GM12878 (cell line): ENCODE measurements at places on chromosomes 2 and 18. TPM values are rescaled to one million over a fixed set of nuclear protein-coding genes. Genes with fewer than 3 reads are reported as not detected.

The APCDD1 gene
- polyA plus RNA-seq = not detected in 2 replicates

The EFEMP1 gene
- polyA plus RNA-seq = 0.33 and 0.37 TPM in 2 replicates

The LAMA3 gene
- polyA plus RNA-seq = 4.0 and 6.3 TPM in 2 replicates

The LRP2 gene
- polyA plus RNA-seq = not detected in 2 replicates

The MYO5B gene
- 2.0 and 2.6 TPM in 2 replicates for polyA plus RNA-seq

The SRD5A2 gene
- polyA plus RNA-seq = not detected in 2 replicates

The SKA1 gene
- polyA plus RNA-seq = 27.3 and 31.9 TPM in 2 replicates

GRCh38 chr2:54572262-54572635 lies 116.1 kb downstream of the SPTBN1 start:
- H3K27ac ChIP-seq = peak overlapping the region; percentile 100
- peak overlapping the region; percentile 46 for H3K4me3 ChIP-seq
- no peak for DNase-seq
- no peaks in the 10 kb centered on the region for H3K27me3 ChIP-seq
- H3K36me3 ChIP-seq = peaks cover 3% of the 10 kb centered on the region; the same call in 1 of the 2 replicates

GRCh38 chr2:39573276-39573675 lies 92.4 kb upstream of the TMEM178A start:
- no peaks in the 10 kb centered on the region for H3K36me3 ChIP-seq
- no peak overlapping the region for H3K4me3 ChIP-seq
- DNase-seq = no peak
- no peaks in the 10 kb centered on the region for H3K27me3 ChIP-seq
- no peak overlapping the region for H3K27ac ChIP-seq

- DNase-seq = no peak
- H3K27me3 ChIP-seq = no peaks in the 10 kb centered on the region
Measured at GRCh38 chr2:198961547-198961946, 496.2 kb downstream of the SATB2 start.

DNA sequence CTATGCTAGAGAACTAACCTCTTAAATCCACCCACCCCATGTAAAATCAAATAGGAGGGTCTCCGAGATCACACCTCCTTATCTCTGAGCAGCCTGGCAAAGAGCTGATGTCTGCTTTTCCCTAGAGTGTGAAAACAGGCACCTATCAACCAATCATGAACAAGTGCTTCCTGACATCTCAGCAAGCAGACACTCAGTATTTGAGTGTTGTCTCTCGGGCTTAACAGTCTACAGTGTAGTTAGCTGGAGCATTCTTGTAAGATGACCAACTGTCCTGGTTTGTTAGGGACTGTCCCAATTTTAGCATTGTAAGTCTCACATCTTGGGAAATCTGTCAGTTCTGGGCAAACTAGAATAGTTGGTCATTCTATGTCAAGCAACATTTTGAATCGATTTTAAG lies 26.4 kb downstream of the MARCHF4 start:
- no peaks in the 10 kb centered on the region for H3K27me3 ChIP-seq
- no peaks in the 10 kb centered on the region for H3K36me3 ChIP-seq
- no peak overlapping the region for H3K4me3 ChIP-seq
- DNase-seq = no peak
- H3K4me1 ChIP-seq = no peaks in the 10 kb centered on the region; the same call in 1 of the 2 replicates
- no peak overlapping the region for H3K27ac ChIP-seq

DNA sequence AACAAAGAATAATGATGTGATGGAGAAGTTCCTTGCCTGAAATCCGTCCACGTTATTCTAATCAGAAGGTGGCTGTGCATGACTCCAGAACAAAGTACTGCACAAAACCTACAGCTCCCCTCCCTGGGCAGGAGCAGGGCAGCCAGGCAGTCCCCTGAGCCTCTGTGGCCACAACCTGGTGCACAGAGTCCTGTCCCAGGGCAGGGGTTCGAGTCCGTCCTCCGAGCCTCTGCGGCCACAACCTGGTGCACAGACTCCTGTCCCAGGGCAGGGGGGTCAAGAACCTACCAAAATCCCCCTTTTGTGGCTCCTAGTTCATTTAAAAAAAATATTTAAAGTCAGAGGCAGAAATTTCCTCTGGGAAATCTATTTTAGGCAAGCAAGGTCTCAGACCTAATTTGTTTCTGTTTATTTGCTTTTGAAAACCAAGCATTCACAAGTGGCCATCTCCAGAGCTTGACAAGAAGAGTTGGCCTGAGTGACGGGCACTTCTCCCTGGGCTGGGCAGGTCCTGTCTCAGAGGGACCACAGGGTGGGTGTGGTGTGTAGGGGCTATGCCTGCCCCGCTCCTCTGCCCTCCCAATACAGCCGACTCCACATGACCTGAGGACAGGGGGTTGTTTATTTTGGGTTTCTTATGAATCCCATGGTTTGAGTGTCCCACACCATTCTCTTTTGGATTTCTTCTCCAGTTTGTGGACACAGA lies 255.9 kb upstream of the PXDN start:
- no peaks in the 10 kb centered on the region for H3K36me3 ChIP-seq
- no peak for DNase-seq
- no peaks in the 10 kb centered on the region for H3K4me1 ChIP-seq
- H3K27me3 ChIP-seq = no peaks in the 10 kb centered on the region
- no peak overlapping the region for H3K27ac ChIP-seq

DNA sequence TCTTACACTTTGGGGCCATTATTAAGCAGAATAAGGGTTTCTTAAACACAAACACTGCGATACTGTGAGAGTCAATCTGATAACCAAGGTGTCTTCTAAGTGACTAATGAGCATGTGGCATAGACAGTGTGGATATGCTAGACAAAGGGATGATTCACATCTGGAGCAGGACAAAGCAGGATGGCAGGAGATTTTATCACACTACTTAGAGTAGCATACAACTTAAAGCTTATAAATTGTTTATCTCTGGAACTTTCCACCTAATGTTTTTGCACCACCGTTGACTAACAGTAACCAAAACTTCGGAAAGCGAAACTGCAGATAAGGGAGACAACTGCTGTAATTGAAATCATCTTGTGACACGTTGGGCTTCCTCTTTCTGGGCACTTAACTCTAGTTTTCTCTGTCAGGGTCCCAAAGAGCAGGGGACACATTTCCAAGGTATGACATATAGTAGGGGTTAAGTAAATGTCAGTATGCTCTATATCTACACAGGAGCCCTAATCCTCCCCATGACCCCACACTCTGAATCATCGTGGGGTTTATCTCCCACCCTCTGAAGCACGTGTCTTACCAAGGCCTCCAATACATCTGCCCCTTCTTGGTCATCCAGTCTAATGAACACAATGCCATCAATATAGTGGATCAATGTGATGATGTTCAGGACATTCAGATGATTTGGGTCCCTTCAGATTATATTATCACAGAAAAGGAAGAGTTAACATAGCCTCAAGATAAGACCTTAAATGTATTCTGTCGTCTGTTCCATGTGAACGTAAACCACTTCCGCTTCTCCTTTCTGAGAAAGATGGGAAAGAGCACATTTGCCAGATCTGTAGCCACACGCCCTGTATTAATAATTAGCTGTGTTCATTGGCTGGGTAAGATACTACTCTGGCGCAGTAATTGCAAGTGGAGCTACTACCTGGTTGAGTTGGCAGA lies 78.7 kb downstream of the FTCDNL1 start:
- no peaks in the 10 kb centered on the region for H3K27me3 ChIP-seq
- no peak overlapping the region for H3K27ac ChIP-seq
- no peak for DNase-seq
- H3K4me1 ChIP-seq = no peaks in the 10 kb centered on the region
- H3K36me3 ChIP-seq = no peaks in the 10 kb centered on the region

DNA sequence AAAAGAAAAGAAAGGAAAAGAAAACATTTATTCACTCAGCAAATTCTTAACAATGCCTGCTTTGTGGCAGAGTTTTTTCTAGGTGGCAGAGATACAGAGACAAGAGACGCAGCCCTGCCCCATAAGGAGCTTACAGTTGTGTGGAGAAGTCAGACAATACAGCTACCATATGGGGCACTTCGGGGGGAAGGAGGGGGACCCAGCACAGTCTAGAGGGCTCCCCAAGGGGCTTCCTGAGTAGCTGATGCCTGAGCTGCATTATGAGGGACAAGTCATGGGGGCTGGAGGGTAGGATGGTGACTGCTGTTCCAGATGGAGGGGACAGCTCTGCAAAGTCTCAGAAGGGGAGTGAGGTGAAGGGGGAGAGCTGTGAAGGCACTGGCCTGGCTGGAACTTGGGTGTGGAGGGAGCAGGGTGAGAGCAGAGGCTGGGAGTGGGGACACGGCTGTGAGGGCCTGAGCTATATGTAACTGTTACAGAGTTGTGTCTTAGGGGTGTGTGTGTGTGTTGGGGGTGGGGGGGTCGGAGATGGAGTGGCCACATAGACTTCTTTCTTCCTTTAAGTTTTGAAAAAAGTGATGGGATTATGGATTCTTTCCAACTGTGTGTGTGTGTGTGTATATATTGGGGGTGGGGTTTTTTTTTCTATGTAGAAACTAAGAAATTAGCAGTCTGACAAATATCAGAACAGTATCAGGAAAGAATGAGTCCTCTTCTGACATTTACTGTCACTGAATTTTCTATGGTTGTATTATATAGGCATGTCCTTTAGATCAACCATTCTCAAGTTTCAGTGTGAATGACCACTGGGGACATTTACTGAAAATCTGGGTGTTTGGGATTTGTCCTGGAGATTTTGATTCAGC lies 66.0 kb upstream of the HAAO start:
- no peaks in the 10 kb centered on the region for H3K36me3 ChIP-seq
- no peaks in the 10 kb centered on the region for H3K4me1 ChIP-seq
- H3K27ac ChIP-seq = no peak overlapping the region
- H3K4me3 ChIP-seq = no peak overlapping the region
- no peak for DNase-seq

DNA sequence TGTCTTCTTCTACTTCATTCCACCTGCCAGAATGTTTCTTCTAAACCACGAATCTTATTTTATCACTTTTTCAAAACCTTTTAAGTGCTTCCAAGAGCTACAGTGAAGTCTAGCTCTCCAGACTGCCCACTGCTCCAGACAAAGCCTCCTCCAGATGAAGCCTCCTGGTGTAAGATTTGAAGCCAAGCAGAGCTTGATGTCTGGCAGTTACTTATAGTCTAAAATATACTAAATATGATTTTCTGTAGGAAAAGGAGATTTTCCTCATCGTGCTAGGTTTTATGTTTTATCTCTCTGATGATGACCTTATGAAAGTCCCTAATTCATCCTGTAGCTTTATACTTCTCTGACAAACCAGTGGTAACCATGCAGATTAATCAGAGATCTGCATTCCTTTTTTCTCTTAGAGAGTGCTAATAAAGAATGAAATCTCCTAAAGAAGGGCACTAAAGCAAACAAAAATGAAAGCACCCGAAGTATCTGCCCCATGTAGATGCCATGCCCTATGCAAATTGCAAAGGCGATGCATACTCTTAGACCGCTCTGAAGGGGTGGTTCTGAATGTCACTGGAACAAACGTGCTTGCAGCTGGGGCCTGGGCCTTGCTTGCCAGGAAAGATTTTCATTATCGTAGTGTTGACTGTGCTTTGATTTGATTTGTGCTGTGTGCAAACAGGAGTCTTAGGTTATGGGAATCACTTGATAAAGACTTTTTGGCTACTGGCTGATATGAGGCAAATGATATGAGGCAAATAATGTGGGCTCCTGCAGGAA lies 314.2 kb downstream of the PID1 start:
- no peak for DNase-seq
- H3K27ac ChIP-seq = no peak overlapping the region
- H3K4me3 ChIP-seq = no peak overlapping the region
- no peaks in the 10 kb centered on the region for H3K36me3 ChIP-seq

DNA sequence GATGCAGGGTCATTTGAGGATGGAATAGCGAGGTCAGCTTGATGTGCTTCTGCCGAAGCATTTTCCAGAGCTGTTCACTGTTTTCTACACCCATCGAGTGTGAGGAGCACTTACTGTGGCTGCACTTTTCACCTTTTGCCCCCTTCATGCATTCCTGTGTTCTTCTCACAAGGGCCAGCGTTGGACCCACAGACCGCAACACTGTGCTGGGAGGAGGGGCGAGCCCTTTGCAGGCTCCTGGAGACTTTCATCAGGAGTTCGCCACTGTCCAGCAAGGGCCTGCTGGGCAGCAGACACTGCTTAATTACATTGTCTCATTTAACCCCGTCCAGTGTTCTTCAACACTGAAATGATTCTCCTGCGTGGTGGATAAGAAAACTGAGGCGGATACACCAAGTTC lies 29.9 kb downstream of the CYP26B1 start:
- no peaks in the 10 kb centered on the region for H3K27me3 ChIP-seq
- DNase-seq = no peak
- H3K36me3 ChIP-seq = no peaks in the 10 kb centered on the region
- H3K4me1 ChIP-seq = no peaks in the 10 kb centered on the region
